ENCODE measurements at places on chromosomes 3 and 15.

DNA sequence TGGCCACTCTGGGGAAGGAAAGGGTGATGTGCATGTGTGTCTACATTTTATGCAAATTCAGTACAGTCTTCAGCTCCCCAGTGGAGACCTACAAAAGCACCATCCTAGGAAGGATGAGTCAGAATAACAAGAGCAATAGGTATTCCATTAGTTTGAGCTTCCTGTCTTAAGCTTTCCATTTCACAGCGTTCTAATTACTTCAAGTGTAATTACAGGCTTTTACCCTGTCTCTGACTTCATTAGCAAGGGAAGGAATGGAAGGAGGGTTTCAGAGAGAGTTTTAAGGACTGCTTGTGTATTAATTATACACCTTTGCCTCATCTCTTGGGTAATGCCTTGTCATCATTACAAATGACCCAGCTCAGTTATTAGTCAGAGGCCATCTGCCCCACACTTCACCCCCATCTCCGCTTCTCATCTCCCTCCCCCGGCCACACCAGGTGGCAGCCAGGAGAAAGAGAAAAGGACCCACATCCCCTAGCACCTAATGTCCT is 202.8 kb upstream of the MRPL3 start:
- DNase-seq: no peak

- DNase-seq: no peak
Measured at GRCh38 chr3:27451842-27452241, 32.3 kb downstream of the SLC4A7 start.

GRCh38 chr15:98612490-98613110 is 35.7 kb upstream of the IGF1R start:
- no peak for DNase-seq

DNA sequence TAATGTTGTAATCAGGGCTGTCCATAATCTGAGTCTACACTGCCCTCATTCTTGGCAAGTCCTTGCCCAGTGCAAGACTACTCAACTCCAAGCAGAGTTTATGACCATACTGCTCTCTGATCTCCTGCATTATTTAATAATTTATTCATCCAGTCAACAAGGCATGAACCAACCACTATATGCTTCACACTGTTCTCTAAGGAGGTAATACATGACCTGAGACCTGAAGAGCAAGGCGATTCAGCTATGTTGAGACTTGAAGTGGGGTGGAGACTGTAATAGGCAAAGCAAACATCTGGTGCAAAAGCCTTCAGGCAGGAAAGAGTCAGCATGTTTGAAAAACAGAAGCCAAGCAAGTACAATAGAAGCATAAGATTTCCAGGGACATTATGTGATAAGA is 1362.8 kb downstream of the ROBO2 start:
- no peak for DNase-seq

DNA sequence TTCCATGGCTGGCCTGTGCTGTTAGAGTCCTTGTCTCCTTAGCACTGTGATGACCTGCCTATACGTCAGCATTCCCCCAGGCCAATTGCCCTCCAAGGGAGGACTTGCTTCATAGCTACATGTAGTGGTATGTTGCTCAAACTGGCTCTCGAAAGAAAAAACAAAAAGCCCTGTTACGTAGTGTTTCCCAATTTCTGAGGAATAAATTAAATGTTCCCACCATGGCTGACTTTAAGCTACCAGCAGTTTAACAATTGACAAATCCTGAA is 54.6 kb downstream of the WNT7A start:
- no peak for DNase-seq

DNA sequence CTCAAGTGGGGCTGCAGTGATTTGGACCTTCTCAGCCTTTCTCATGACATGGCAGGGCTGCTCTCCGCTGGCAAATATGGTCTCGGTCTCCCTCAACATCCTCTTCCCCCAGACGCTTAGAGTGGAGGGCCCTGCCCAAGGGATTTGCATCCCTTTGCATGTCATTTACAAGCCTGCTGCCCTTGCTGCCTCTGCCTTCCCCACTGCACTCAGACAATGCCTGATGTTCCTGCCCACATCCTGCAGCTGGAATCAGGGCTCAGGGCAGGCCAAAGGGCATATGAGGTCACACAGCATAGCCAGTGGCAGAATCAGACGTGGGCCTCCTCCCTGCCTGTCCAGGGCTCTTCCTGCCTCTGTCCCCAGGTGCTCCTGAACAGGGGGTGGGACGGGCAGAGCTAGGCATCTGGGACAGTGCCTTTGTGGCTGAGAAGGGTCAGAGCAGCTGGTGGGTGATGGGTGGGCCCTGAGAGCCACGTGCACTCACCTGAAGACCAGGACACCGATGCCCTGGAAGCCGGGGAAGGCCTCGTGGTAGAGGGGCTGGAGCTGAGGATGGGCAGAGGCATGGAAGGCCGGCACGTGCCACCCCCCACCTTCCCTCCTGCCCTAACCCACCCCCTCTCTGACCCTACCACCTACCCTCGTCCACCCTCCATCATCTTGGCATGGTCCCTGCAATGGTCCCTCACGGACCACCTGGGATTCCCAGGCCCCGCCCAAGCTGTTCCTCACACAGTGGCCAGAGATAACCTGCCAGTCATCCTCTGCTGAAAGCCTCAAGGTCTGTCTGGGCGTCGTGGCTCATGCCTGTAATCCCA is 27.4 kb upstream of the GOLGA6C start:
- DNase-seq: no peak

GRCh38 chr3:124552224-124552623 is 178.0 kb upstream of the UMPS start:
- no peak for DNase-seq

- no peak for DNase-seq
Measured at GRCh38 chr15:99594916-99595315, 29.1 kb downstream of the MEF2A start.

DNA sequence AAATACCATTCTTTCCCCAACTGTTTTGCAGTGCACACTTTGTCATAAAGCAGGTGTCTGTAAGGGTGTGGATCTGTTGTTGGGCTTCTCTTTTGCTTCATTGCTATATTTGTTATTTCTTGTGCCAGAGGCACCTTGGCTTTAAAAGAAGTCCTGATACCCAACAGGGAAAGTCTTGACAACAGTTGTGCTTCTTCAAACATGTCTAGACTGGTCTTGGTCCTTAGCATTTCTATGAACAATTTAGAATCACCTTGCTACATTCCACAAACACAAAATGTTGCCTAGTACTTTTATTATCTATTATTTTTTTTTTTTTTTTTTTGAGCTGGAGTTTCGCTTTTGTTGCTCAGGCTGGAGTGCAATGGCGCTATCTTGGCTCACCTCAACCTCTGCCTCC is 233.7 kb downstream of the SLCO3A1 start:
- DNase-seq: no peak

GRCh38 chr3:4503050-4503449 is 9.9 kb downstream of the ITPR1 start:
- no peak for DNase-seq

GRCh38 chr3:23667536-23668429 is 138.0 kb upstream of the UBE2E1 start:
- no peak for DNase-seq

GRCh38 chr15:89822026-89822425 is 7.4 kb upstream of the ANPEP start:
- no peak for DNase-seq

- no peak for DNase-seq
Measured at GRCh38 chr3:138206196-138206595, 19.1 kb downstream of the ARMC8 start.

GRCh38 chr15:32706704-32707103 is 11.1 kb upstream of the GREM1 start:
- no peak for DNase-seq

- no peak for DNase-seq
Measured at GRCh38 chr3:111236836-111237713, 165.5 kb downstream of the NECTIN3 start.

- peak; percentile 58 for DNase-seq
Measured at GRCh38 chr3:109702252-109702651, 364.9 kb upstream of the DPPA4 start.

DNA sequence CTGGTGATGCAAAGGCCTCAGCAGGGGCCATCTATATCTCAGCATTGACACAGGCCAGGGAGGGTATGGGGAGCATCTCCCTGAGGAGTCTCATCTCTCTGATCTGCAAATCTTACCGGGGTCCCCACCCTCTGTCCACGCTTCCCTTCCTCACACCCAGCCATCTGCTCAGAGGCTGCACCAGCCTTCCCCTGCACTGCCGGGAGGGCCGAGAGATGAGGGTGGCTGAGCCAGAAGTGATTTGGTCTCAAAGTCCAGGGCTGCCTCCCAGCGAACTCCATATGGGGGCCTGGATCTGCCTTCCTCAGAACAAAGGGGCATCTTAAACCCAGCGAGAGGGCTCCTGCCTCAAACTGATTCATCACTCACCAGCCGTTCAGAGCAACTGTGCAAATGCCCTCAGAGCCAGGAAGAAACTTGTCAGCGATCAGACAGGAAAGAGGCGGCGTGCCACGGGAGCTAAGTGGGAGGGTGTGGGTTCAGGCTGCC is 4.6 kb downstream of the IGDCC3 start:
- DNase-seq: no peak

DNA sequence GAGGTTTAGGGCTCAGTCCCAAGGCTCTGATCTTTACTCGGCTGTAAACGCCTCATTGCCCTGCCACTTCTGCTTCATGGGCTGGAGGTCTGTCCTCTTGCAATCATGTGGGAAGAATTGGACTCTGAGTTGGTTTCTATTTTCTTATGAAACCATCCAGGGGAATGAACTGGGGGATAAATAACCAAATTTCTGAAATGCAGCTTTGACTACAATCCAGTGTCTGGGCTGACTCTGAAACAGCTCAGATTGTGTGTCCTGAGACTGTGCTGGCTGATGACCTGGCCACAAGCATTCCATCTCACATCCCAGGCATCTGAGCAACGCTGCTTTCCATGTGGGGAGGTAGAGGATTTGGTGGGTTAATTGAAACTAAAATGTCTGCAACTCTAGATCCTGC is 71.0 kb upstream of the GALNT15 start:
- DNase-seq: no peak

DNA sequence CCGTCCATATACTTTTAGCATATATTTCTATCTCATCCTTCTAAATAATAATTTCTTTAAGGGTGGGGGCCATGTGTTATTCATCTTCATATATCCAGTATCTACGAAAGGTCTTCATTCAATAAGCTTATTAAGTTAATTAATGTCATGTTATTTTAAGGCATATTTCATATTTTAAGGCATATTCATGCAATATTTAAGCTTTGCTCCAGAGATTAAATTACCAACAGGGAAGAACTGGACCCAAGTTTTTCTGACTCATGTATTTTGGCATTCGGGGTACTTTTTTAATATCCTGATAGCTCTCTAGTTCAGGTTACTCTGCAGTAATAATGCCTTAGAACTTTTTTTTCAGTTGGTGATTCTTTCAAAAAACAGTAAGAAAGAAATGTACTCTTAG is 27.4 kb downstream of the PHC3 start:
- no peak for DNase-seq

GRCh38 chr3:4322635-4323034 is 19.5 kb downstream of the SETMAR start:
- DNase-seq: no peak

DNA sequence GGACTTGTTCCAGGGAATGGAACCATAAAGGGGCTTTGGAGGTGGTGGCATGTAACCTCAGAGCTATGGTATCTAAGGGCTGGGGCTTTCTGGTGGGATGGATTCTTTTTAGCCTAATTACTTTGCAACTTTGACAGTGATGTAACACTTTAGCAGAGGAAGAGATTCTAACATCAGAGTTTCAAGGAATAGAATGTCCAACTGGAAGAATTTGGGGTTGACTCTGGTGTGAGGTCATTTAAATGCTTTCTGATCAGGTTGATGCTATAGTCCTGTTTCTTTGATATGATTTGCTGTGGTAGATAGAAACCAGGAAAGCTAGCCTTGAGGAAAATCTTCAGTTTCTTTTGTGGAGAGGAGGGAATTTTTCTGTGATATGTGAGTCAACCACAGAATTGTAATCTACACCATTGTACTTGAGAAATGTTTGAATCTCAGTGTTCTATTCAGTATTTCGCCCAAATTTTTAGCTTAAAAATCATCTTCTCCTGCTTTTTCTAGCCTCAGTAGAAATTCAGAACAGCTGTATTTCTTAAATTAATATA is 40.0 kb downstream of the ATP2C1 start:
- DNase-seq: no peak

- no peak for DNase-seq
Measured at GRCh38 chr15:89172921-89173320, 48.5 kb downstream of the RLBP1 start.

DNA sequence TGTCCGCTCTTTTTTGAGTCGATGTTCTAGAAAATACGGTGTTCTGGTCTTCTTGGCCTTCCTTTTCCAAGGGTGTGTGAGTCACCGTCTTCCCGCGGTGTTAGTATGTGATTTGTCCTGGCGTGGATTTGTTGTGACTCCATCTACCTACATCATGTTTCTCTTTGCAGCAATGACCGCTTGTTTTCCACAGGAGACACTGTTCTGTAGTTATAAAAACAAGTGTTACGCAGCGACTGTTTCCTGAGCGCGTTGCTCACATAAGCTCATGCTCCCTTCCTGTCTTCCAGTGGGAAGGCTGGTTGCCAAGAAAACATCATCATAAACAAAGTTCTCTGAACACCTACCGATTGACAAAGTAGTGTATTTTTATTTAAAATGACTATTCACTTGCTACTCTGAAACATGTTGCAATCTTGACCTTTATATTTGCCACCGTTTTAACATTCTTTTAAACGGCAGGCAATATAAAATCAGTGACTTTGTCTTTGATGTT is 19.0 kb downstream of the USP13 start:
- no peak for DNase-seq

DNA sequence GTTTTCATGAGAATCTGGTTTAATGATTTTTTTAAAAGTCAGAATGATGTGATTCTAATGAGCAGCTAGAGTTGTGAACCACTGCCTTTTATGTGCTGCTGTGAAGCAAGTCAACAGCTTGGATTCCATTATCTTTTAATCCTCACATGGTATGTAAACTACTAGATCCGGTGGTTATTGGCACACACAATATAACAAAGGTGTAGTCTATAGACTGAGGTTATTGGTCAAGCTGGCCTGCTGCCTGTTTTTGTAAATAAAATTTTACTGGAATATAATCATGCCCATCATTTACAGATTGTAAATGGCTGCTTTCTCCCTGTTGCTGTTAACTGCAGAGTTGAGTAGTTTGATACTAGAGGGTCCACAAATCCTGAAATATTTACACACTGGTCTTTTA is 103.1 kb downstream of the OTOL1 start:
- no peak for DNase-seq

- no peak for DNase-seq
Measured at GRCh38 chr3:102132370-102132769, 283.1 kb downstream of the NFKBIZ start.

- no peak for DNase-seq
Measured at GRCh38 chr3:187720337-187720670, 17.9 kb upstream of the RTP2 start.

DNA sequence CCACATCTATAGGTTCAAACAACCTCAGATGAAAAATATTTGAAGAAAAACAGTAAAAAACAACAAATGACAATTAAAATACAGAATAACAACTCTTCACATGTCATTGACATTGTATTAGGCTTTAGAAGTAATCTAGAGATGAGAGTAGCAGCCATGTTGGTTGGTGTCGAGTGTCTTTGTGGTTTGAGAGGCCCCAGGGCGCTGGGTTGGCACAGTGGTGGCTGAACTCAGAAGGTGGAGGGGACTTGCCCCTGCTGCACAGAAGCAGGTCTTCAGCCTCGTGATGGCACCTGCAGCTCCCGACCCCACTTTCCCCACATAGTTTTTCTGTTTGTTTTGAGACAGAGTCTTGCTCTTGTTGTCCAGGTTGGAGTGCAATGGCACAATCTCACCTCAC is 187.2 kb downstream of the OSBPL10 start:
- DNase-seq: no peak
